ENCODE measurements at places on chromosomes 12 and 14.

DNA sequence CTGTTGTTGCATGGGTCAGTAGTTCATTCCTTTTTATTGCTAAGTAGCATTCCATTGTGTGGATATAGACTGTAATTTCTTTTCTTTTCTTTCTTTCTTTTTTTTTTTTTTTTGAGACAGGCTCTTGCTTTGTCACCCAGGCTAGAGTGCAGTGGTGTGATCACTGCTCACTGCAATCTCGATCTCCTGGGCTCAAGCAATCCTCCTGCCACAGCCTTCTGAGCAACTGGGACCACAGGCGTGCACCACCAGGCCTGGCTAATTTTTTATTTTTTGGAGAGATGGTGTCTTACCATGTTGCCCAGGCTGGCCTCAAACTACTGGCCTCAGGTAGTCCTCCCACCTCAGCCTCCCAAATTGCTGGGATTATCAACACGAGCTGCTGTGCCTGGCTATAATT lies 5.2 kb downstream of the ATP6V0A2 start:
- DNase-seq, result no peak

DNA sequence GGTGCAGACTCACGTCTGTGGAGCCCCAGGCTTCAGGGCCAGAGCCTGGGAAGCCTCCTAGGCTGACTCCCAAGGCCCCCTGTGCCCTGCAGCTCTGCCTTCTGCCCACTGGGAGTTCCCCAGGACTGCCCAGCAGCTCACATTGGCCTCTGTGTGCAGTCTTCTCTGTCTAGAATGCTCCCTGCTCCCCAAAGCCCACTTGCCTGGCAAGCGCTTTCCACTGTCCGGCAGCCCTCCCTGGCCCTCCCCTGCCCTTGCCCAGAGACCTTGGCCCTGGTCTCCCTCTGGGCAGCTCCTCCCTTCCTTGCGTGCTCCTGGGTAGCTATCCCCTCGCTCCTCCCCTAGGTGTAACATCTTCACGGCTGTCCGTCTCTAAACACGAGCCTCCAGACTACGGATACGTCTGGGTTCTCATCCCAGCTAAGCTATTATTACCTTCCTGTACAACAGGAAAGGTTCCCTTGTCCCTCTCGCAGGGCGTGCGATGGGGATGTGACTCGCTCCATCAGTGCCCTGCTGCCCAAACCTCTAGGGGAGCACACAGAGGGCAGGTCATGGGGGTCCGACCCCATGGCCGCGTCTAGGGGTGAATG lies 325.5 kb upstream of the RTL1 start:
- no peak for DNase-seq

- no peak for DNase-seq
Measured at GRCh38 chr12:27493260-27493940, 30.6 kb upstream of the PPFIBP1 start.

DNA sequence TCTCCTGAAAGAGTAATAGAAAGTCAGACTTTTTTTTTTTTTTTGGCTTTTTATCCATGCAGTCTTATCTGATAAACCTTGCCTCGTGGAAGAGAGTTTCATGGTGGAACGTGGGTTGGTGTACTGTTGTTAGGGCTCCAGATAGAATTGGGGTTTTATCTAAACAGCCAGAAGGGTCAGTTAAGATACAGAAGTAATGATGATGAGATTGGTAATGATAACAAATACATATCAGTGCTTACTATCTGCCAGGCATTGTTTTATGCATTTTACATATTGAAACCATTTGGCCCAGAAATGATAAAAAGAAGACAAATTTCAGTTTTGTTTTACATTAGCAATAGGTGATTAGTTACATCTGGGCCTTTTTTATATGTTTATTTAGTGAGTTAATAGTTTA lies 372.8 kb upstream of the PRICKLE1 start:
- DNase-seq, result no peak

GRCh38 chr12:52121824-52122539 lies 42.5 kb downstream of the SMIM41 start:
- peak; percentile 90 for DNase-seq

GRCh38 chr14:68520637-68521556 lies 272.0 kb downstream of the ZFP36L1 start:
- DNase-seq, result no peak

GRCh38 chr12:34598352-34598827 lies 576.1 kb downstream of the ALG10 start:
- DNase-seq, result no peak

DNA sequence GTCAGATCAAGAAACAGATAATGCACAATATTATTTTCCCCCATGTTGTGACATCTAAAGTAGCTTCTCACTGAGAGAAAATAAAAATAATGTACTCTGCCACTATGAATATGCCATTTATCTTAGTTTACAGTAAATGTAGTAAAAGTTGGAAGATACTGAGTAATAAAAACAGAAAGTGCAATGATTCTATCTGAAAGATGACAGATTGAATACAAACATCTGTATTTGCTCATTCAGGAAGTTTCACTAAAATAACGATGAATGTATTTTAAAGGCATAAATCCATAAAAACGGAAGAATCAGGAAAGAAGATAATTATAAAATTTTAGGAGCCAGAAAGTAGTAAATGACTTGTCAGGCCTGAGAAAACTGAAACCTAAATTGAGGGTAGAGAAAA lies 18.2 kb downstream of the SLC35F4 start:
- DNase-seq, result no peak

DNA sequence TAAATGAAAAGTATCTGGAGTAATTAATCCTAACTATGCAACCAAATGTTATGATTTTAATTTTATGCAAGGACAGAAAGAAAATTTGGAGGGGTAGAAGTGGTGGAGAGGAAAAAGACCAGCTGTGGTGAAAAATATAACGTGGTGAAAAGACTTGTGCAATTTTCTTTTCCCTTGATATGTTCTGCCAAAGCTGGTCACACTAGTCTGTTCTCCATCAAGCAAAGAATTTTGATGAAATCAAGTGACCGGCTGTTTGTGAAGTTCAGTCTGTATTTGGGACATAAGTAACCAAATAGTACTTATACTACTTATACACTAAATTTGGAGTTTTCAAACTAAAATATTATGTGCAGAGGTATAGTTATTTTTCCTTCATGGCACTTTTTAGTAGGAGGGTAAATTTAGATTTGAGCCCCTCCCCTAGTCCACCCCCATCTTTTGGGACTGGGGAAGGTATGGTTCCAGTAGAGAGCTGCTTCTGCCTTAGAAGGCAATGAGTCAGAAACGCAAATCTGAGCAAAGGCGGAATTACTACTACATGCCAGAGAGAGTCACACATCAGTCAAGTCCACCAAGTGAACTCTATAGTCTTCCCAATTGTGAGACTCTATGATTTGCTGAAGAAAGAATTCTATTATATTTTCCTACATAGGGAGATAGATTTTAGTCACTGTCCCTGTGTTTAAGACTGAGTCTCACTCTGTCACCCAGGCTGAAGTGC lies 229.7 kb downstream of the SLC25A21 start:
- no peak for DNase-seq

DNA sequence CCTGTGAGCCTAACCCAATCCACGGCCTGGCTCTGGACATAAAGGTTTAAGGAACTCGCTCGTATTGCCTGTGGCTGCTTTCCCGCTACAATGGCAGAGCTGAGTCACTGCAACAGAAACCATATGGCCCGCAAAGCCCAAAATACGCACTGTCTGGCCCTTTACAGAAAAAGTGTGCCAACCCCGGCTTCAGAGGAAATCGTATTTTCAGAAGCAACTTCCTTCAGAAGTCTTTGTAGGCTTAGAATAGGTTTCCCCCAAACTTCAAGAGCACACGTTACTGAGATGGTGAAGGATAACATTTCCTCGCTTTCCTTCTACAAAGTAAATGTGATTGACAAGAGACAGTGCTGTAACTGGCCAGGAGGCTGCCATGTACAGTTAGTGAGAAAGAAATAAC lies 34.8 kb upstream of the TESC start:
- DNase-seq, result no peak

DNA sequence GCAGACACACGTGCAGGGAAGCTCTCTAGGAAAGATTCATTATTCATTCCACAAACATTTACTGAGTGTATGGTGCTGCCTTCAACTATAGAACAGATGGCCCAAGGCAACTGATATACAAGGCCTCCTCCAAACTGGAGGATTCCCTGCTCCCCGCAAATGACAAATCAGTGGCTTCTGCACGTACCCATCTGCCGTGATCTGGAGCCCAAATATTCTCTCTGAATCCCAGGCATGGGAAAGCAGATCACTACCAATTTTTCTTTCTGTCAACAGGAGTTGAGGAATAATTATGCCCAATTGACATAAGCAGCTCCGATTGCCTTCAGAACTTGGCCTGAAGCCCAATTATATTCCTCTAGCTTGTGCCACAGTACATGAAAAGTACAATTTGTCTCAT lies 174.2 kb upstream of the CCDC196 start:
- DNase-seq, result no peak

Data from H1 (cell line).